IMR-90 (cell line): ENCODE measurements at places on chromosomes 16 and 17. TPM values are rescaled to one million over a fixed set of nuclear protein-coding genes. Genes with fewer than 3 reads are reported as not detected.

TTLL6 gene
- total RNA-seq, result not detected in 2 replicates

ABR gene
- total RNA-seq, result 24.7 and 28.3 TPM in 2 replicates

SARM1 gene
- total RNA-seq, result 2.5 and 3.4 TPM in 2 replicates

GAN gene
- total RNA-seq, result 5.7 and 9.2 TPM in 2 replicates

IL21R gene
- 0.72 and 0.83 TPM in 2 replicates for total RNA-seq

HP gene
- total RNA-seq, result not detected in 2 replicates

SLC13A2 gene
- total RNA-seq, result not detected in 2 replicates

RHBDL3 gene
- 0.18 and 0.28 TPM in 2 replicates for total RNA-seq

MEIOB gene
- under 0.01 TPM in 1 of 2 replicates, not detected in the other for total RNA-seq

MGAT5B gene
- 0.54 and 0.56 TPM in 2 replicates for total RNA-seq

JPH3 gene
- under 0.01 TPM in 1 of 2 replicates, not detected in the other for total RNA-seq

PMP22 gene
- total RNA-seq, result 33.5 and 39.2 TPM in 2 replicates
